ENCODE measurements at places on chromosomes 7 and 10.

DNA sequence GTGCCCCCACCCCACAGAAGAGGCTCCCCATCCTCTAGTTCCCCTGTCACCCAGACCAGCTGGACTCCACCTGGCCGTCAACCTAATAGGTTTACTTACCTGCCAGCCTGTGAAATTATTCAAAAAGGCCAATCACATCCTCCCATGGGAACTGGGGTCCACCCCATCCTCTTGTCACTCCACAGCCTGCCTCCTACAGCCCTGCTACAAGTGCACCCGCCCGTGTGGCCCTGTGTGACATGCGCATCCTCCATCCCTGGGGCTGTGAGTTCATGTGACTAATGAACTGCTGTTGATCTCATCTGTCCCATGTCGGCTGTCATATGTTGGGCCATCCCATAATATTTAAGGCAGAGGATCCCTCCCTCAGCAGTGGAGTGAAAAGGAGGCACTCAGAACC lies 39.4 kb downstream of the AOC1 start:
- DNase-seq: no peak

DNA sequence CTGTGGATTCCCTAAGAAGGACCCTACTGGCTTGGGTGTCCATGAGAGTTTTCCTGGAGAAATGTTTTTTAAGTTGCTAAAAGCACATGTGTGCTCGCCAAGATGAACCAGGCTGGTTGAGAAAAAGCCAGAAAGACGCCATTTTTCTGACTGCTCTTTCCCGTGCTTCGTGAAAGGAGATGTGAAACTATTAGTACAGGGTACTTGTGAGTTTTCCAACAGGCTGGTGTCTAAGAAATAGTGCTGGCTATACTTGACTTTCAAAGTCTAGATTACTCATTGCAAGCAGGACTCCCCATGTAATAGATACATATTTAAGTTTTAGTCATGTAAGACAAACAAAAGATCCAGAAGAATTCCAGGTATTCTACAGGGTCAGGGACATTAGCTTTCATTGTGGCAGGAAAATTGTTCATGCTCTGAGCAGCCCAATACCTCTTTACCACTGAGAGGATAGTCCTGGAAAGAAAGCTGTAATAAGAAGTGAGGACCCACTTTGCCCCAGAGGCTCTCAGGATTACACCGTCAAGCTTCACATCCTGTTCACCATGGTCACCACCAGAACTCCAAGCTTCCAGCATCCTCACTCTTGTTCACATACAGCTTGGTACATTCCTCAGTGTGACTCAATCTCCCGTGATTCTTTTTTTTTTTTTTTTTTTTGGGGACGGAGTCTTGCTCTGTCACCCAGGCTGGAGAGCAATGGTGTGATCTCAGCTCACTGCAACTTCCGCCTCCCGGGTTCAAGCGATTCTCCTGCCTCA lies 43.8 kb upstream of the ICA1 start:
- no peak for DNase-seq

GRCh38 chr7:38506756-38507155 lies 124.4 kb downstream of the AMPH start:
- DNase-seq: no peak

DNA sequence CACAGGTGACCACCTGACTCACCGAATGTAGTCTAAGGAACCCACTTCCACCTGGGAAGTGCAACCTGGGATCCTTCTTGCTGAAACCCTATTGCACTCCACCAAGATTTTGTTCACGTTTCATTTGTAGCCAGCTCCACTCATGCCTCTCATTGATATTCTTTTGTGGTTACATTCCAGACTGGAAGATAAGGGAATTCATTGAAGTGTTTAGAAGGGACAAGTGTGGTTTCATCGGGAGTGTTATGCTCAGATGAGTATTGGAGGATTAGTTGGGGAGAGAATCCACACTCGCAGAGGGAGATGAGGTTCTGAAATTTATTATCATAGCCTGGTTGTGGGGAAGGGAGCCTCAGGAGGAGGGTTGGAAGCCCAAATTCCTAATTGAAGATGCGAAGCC lies 320.4 kb downstream of the KCNMA1 start:
- no peak for DNase-seq

- no peak for DNase-seq
These were observed 64.0 kb downstream of the CCDC3 start for GRCh38 chr10:12937527-12937926.

DNA sequence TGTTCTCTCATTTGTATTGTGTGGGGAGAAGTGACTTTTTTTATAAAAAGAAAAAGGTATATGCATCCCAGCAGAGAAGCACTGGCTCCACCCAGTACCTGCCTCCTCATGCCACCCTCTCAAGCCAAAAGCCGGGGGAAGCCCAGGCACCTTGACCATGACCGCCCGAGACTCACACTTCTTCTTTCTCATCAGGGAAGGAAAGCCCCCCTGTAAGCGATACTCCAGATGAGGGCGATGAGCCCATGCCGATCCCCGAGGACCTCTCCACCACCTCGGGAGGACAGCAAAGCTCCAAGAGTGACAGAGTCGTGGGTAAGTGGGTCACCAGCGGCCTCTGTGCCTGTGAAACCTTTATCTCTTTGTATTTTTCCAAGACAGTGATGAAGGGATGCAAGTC lies 22.9 kb downstream of the IKZF1 start:
- no peak for DNase-seq

DNA sequence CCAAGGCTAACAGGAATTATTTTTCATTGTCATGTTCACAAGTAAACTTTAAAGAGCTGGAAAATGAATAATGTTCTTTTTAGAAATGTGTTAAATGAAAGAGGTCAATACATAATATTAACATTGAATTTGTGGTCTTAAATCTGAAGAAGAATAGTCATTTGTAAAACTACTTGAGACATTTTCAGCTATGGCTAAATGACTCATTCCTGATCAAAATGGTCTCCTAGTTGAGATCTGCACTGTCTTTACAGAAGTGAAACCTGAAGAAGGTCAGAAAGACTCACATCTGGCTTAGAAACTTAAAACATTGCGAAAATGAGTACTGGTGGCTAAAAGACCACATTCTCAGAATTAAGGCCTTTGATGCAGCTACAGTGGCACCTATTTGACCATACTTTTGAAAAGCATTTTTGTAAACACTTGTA lies 5.9 kb downstream of the PIK3CG start:
- no peak for DNase-seq

Measured in stimulated activated CD4-positive, alpha-beta T cell treated with anti-CD3 and anti-CD28 coated beads, Interleukin-2, amount 100 ng/mL, for 4 hours (primary cell).